Activated CD4-positive, alpha-beta T cell treated with anti-CD3 and anti-CD28 coated beads for 4 hours (primary cell): ENCODE measurements at places on chromosomes 5 and 9.
A peak's percentile ranks its signal among the peaks of the same experiment; 100 is the strongest.

DNA sequence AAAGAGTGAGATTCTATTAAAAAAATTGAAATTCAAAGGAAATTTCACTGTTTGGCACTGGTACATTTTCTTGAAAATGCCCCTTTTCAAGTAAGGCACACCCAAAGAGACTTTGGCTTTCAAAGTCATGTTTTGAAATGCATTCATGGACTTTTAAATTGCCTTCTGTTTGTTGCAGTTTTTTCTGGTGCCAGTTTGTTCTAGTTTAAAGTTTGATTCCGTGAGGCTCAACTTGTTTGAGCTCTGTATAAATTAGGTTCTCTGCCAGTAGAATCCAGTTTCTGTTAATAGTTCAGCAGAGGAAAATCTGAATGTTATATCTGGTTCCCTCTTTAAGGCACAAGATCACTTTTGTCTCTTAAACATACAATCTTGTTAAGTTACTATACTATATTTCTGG lies 16.4 kb downstream of the ATP6V0E1 start:
- DNase-seq = no peak

DNA sequence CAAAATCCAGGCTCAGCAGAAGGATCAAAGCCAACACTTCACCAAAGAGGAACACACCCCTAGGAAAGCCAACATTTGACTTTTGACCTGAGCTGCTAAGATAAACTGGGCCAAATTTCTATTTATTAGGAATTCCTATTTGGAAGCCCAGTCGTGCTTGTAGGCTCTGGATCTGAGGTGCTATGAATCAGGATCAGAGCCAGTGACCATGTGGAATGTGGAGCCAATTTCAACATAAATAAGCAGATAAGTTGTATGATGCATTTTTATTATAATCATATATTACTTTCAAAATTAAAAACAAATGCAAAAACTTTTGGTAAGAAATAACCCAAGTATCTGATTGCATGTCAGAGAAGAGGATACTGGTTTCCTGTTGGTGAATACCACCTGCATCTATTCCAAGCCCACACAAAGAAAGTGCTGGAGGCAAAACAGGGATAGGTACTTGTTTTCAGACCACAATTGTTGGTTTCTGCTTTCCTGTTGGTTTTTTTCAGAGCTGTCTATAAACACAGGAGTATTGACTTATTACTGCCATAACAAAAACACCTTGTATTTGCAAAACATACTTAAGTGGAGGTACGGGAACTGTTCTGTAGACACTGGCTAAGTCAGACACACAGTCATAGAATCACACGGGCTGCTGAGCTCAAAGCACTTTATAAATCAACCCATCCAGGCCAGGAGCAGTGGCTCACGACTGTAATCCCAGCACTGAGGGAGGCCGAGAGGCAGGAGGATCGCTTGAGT lies 52.8 kb downstream of the ARL15 start:
- no peak for DNase-seq

DNA sequence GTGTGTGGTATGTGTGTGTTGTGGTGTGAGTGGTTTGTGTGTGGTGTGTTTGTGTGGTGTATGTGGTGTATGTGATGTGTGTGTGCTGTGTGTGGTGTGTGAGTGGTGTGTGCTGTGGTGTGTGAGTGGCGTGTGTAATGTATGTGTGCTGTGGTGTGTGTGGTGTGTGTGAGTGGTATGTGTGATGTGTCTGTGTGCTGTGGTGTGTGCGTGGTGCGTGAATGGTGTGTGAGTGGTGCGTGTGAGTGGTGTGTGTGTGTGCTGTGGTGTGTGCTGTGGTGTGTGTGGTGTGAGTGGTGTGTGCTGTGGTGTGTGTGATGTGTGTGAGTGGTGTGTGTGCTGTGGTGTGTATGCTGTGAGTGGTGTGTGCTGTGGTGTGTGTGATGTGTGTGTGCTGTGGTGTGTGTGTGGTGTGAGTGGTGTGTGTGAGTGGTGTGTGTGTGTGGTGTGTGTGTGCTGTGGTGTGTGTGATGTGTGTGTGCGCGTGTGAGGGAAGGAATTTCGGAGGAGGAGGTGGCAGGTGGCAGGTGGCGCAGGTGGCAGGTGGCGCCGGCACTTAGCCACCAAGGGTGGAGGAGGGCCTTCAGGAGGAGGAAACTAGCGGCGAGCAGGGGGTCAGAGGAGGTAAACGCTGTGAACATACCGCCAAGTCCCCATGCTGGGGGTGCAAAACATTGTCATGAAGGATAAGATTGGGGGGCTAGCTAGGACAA lies 191.8 kb downstream of the MELK start:
- no peak for DNase-seq

- DNase-seq = no peak
Observed at GRCh38 chr5:118557251-118557661, 431.1 kb downstream of the DTWD2 start.

DNA sequence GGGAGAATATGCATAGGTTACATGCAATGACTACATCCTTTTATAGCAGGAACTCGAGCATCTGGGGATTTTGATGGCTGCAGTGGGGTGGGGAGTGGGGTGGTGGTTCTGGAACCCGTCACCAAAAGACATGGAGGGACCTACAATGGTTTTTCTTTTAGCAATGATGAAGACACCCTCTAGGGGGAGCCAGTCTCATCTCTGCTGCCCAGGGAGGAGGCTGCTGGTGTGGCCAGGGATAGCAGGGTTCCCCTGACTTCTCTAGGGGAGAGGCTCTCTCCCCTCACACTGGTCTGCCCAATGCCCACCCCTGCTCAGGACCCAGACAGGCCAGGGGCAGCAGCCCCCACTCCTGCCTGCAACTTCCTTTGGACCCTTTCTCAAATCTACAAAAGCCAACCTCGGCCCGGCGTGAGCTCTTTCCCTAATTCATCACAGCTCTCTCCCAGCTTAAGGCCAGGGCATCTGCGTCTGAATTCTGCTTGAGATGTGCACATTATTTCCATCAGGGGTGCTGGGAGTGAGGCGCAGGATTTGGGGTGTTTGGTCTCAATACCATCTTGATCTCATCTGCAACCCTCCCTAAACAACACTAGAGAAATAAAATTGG lies 73.6 kb upstream of the RETREG1 start:
- no peak for DNase-seq

DNA sequence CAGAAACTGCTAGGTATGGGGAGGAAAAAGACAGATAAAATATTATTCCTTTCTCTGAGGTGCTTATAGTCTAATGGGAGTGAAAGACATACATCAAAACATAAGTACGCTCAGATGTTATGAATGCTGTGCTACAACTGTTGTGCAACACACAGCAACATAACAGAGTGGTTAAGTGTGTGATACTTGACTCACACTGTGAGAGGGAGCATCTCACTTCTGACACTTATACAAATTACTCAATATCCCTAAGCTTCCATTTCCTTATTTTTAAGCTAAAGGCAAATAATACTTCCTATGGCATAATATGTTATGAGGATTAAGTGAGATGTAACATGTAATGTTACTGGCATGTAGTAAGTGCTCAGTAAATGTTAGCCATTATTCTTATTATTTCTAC lies 110.6 kb upstream of the FER start:
- DNase-seq = no peak

GRCh38 chr9:4548811-4549725 lies 58.8 kb downstream of the SLC1A1 start:
- no peak for DNase-seq

DNA sequence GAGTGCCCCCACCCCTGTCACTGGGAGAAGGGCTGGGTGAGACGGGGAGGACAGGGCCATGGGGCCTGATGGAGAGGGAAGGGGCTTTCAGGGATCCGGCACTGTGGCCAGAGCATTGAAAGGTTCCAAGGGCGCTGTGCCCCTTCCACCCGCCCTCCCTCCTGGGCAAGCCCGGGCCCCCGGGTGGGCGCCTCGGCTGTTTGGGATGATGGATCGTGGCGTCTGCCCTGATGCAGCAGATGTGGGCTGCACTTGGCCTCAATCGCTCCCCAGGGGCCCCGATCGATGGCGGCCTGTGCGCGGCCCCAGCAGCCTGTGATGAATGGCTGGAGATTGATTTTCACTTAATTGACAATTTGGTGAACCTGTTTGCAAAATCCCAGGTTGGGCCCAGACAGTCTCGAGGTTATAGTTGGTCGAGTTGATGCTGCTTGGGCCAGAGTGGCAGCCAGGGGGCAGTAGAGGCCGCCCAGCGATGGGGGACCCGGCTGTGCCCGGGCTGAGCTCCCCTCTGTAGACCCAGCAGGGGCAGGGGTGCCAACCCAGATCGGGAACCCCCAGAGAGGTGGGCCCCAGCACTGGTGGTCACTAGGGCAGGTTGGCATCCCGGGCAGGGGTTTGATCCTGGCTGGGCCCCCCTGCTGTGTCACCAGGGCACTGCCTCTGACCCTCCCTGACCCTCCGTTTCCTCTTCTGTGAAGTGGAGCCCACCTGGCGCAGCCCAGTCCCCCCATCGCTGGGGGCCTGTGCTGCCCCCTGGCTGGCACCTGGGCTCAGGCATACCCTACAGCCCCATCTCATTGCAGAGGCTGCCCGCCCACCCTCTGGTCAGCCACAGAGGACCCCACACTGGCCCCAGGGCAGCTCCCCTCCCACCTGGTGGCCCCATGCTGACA lies 34.7 kb downstream of the LHX3 start:
- DNase-seq = peak; percentile 50

- no peak for DNase-seq
Observed at GRCh38 chr5:111353035-111353434, 128.9 kb downstream of the CAMK4 start.

- DNase-seq = no peak
Observed at GRCh38 chr5:58773744-58774441, 191.0 kb downstream of the RAB3C start.

DNA sequence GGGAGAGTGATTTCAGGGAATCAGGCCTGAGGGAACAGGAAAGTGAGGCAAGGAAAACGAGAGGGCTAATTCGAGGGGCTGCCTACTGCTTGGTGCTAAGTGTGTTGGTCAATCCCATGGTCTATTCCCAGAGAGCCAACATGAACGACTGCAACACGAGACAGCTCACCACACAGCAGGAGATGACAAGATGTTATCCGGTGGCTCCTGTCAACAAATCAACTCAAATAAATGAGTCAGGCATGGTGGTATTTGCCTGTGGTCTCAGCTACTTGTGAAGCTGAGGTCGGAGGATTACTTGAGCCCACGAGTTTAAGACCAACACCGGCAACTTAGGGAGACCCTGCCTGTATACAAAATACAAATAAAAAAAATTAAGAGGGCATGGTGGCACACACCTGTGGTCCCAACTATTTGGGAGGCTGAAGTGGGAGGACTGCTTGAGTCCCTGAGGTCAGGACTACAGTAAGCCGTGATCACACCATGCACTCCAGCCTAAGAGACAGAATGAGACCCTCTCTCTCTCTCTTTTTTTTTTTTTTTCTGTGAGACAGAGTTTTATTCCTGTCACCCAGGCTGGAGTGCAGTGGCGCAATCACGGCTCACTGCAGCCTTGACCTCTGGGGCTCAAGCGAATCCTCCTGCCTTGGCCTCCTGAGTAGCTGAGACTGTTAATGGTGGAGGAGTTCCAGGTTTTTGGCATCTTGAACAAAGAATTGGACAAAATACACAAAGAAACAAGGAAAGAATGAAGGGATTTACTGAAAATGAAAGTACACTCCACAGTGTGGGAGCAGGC lies 9.0 kb upstream of the FAF2 start:
- no peak for DNase-seq

GRCh38 chr5:98519571-98519970 lies 253.9 kb upstream of the RGMB start:
- no peak for DNase-seq

GRCh38 chr5:119072496-119072895 lies 1.6 kb downstream of the DMXL1 start:
- DNase-seq = no peak

- no peak for DNase-seq
Observed at GRCh38 chr5:134604908-134605307, 27.7 kb downstream of the SAR1B start.

GRCh38 chr5:10576790-10577189 lies 12.9 kb downstream of the ANKRD33B start:
- no peak for DNase-seq
